ENCODE measurements at places on chromosomes 2 and 18. TPM values are rescaled to one million over a fixed set of nuclear protein-coding genes. Genes with fewer than 3 reads are reported as not detected.

Gene CDK15
- total RNA-seq: under 0.01 TPM

Gene CCDC74A
- 1.0 TPM for total RNA-seq

Gene WDR12
- 11.3 TPM for total RNA-seq

Gene MAB21L4
- total RNA-seq: not detected

Gene ZBTB14
- 18.1 TPM for total RNA-seq

Measured in dermis lymphatic vessel endothelial cell (primary cell).